KG1 (cell line): ENCODE measurements at places on chromosomes 3 and 15.
A peak's percentile ranks its signal among the peaks of the same experiment; 100 is the strongest.

- DNase-seq = no peak
These were observed 67.4 kb downstream of the XXYLT1 start for GRCh38 chr3:195203606-195204005.

- no peak for DNase-seq
These were observed 43.1 kb downstream of the STARD5 start for GRCh38 chr15:81280696-81281455.

- no peak for DNase-seq
These were observed 242.5 kb upstream of the TMCO5A start for GRCh38 chr15:37691911-37692310.

DNA sequence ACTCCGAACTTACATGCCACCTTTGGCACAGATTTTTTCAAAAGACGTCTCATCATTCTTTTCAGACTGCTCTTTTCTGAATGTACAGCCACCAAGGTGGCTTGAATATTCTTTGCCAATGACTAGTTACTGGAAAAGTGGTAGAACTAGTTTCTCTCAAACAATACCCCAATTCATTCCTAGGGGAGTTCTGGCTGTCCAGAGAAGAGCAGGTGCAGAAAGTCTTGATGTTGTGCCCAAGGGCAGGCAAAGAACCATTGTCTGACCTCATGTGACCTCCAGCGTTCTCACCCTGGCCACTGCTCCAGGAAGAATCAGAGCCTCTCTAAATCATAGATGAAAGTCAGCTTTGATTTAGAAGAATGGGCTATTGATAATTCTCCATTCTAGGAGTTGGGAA, 5.5 kb downstream of the LMOD3 start:
- DNase-seq = no peak

GRCh38 chr3:11445883-11446282, 173.7 kb downstream of the ATG7 start:
- DNase-seq = no peak

DNA sequence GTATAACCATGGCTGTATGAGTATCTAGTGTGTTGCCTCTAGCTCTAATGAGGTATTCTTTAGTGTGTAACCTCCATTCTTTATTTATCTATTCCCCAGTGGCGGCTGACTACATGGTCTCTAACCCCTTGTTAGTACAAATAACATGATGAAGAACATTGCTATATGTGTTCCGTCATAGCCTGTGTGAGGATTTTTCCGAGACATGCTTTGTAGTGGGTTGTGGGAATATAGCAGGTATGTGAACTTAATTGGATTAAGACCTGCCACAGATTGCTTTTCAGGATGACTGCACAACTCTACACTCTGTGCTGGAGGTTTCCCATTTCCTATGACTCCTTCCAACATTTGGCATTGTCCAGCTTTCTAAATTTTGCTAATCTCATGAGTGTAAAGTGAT, 563.4 kb downstream of the ROBO1 start:
- DNase-seq = no peak

DNA sequence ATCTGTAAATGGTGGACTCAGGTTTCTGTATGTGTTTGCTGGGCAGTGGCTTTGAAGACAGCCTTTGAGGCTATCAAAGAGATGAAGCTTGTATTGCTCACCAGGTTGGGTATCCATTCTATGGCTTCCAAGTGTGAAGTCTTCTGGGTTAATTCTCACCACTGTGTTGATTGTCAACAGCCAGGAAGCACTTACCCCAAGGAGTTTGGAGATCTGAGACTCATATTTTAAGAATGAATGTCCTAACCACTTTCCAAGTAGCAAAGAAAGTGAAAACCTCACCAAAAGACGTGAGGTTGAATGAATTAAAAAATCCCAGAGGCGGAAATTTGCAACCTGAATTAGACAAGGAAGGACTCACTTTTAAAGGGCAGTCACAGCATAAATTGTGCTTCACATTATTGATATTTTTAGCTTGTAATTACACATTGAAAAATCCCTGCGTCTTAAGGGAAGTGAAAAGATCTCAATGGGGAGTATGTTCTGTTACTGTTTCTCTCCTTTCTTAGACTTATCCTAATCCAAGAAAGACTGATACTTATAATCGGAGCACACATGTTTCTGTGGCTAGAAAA, 304.0 kb upstream of the TPRG1 start:
- DNase-seq = no peak

- DNase-seq = peak; percentile 70
These were observed at the start of gene PSTPIP1 for GRCh38 chr15:76994971-76995945. Gene PSTPIP1 (plus strand): TSS chr15:76995126. CDS start chr15:76995574, 448 bp downstream.

GRCh38 chr15:63347074-63347857, 34.4 kb downstream of the CA12 start:
- DNase-seq = no peak

DNA sequence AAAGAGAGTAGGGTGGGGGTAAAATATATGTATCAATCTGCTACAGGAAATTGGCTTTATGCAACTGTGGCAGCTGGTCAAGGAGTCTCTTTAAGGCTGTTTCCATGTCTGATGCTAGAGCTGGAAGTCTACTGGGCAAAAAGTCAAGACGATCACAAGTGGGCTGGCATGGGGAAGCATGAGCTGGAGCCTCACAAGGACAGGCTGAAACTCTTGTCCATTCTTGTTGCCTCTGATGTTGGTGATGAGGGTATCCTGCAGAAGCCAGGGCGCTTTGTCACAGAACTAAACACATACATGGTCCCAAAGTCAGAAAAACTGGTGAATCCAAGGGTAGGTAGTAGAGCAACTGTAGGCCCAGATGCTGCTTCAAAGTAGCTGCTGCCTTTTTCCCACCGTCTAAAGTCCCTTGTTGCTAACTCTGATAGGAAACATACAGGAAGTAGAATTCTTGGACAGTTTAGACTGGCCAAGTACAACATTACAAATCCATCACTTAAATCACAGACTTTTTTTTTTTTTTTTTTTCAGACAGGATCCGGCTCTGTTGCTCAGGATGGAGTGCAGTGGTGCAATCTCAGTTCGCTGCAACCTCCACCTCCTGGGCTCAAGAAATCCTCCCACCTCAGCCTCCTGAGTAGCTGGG, 54.2 kb downstream of the RPL39L start:
- no peak for DNase-seq

GRCh38 chr3:24043168-24043567, 98.1 kb downstream of the NR1D2 start:
- no peak for DNase-seq

- no peak for DNase-seq
These were observed 1.9 kb downstream of the VGLL4 start for GRCh38 chr3:11641683-11642430.

DNA sequence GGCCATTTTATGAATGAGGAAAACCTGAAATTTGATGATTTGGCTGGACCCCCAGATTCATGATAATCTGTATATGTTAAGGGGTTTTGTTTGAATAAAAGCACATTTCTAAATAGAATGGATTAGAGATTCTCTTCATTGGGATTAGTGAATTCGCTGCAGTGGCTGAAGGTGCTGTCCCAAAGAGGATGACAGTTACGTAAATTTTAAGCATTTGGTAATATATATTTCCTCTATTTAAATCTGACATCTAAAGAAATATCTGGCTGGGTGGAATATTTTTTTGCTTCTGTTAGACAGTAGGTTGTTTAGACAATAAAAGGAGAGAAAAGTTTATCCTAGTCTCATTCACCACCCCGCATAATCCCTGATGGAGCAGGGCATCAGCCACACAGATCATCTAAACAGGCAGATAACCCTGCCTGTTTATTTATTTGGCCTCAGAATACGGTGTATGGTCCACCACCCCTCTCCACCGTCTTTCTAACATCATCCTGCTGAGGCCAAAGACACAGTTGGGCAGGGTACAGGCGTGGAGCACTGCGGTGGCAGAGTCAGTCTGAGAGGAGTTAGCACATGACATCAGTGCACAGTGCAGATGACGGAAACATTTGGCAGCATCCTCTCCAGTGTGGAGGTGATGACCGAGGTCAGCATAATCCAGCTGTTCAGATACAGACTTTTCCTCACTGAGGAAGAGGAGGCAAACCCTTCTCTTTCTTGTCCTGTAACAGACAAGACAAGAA, 20.4 kb upstream of the NFKBIZ start:
- no peak for DNase-seq
